Stimulated activated CD4-positive, alpha-beta T cell treated with anti-CD3 and anti-CD28 coated beads, TNF-alpha, amount 100 ng/mL, for 48 hours (primary cell): ENCODE measurements at places on chromosomes 7 and 10.

GRCh38 chr10:49760789-49761188, 1.3 kb downstream of the OGDHL start:
- no peak for DNase-seq

- peak; percentile 9 for DNase-seq
These were observed 201.4 kb downstream of the PTEN start for GRCh38 chr10:88064608-88065382.

DNA sequence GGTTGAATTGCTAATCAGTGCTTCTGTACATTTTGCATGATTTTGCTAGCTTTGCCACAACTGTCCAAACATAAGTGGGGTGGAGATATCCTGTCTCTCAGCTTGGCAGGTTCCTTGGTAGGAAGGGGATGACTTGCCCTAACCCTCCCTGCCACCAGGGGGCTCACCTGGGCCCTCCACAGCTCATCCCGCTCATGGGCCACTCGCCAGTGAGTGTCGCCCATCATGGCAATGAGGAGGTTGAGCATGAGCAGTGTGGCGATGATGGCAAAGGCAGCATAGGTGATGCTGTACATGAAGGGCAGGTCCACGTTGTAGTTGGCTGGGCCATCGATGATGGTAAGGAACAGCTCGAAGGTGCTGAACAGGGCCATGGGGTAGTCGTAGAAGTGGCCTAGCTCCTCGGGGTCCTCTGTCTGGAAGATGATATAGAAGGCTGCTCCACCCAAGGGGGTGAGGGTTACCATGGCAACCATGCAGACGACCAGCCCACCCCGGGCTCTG, 12.2 kb downstream of the TRPV6 start:
- no peak for DNase-seq

- no peak for DNase-seq
These were observed 72.7 kb downstream of the ELFN1 start for GRCh38 chr7:1742555-1743303.

DNA sequence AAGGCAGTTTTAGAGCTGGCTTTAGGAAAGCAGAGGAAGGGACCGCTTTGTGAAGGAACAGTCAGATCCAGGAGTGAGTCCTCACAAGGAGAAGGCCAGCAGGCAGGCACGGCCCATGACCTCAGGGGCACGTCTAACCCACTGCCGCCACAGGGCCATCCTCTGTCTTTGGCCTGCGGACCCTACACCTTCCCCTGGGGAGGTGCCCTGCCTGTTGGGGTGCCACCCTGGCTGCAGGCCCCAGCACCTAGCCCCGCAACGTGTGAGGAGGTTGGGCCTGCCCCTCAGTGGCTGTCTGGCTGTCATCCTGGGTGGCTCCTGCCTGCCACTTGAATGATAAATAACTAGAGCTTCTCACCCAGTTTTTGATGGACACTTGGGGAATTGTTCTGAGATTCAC, 31.0 kb upstream of the TRIM8 start:
- no peak for DNase-seq

DNA sequence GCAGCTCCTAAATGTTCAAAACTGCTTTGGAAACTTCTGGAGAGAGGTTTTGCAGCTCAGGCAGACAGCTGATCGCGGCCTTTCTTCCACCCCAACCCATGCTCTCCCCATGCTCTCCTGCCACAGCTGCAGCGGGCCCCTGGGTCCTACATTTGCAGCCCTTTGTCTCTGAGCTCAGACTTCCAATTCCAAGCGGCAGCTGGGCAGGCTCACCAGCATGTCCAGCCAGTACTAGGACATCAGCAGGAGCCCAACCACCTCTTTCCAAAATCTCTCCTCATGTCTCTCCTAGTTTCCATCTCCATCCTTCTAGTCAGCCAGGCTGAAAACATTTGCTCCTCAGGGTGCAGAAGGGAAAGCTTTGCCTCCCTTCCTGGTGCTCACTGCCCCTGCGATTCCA, 6.0 kb downstream of the LEP start:
- no peak for DNase-seq

GRCh38 chr10:55048830-55049498, 247.9 kb upstream of the PCDH15 start:
- no peak for DNase-seq

- no peak for DNase-seq
These were observed 225.5 kb upstream of the TCF7L2 start for GRCh38 chr10:112724404-112724991.

DNA sequence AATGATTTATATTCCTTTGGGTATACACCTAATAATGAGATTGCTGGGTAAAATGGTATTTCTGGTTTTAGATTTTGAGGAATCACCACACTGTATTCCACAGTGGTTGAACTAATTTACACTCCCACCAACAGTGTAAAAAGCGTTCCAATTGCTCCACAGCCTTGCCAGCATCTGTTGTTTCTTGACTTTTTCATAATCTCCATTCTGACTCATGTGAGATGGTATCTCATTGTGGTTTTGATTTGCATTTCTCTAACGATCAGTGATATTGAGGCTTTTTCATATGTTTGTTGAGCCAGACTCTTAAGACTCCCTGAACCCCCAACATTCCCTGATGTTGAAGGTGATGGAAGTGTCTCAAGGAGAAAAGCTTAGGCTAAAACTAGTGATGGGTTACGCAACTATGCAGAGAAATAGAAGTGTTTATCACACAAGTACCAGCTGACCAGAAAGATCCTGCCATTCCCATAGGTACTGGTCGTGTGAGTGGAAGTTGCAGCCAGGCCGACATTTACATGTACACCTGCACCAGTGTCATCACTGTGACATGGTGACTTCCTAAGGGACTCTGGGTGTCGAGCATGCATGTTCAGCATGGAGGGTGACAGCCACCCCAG, 711.2 kb upstream of the NRP1 start:
- DNase-seq, result no peak

GRCh38 chr7:2980401-2981102, 63.1 kb downstream of the CARD11 start:
- DNase-seq, result no peak

DNA sequence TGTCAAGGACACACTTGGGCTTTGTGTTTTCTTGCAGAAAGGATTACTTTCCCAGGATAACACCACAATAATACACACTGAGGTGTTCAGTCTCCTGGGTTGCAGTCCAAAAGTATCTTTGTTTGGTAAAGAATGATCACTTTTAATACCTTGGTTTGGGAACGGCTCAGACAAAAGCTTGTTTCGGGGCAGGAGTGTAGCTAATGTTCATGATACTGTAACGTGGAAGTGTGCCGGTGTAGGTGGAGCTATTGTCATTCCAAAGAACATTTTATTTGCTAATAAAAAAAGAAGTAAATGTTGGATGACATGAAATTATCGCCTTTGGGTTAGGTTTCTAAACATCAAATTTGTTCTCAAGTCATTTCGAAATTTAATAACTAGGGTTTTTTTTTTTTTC, 1.2 kb downstream of the EIF4H start:
- no peak for DNase-seq

- DNase-seq, result no peak
These were observed 18.0 kb downstream of the CHST15 start for GRCh38 chr10:124075231-124075955.

DNA sequence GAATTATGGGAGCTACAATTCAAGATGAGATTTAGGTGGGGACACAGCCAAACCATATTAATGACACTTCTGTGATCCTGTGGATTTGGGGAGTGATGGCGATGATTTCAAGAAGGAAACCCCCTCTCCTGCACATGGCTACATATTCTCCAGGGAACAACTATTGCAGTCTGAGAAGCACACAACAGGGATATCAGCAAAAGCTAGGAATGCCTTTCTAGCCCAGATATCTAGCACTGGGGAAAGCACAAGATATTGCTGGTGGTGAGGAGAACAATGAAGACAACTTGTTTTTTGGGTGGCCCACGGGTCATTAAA, 24.3 kb downstream of the EPDR1 start:
- DNase-seq, result no peak

DNA sequence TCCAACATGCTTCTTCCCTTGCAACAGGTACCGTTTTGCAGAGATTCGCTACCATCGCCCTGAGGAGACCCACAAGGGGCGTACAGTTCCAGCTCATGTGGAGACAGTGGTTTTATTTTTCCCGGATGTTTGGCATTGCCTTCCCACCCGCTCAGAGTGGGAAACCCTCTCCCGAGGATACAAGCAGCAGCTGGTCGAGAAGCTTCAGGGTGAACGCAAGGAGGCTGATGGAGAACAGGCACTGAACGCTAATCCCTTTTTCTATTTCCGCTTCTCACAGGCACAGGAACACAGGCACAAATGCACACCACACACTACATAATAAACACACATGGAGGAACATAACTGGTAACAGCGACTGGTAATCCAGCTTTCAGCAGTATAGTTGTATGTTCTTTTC, 35.2 kb downstream of the CCAR1 start:
- no peak for DNase-seq

DNA sequence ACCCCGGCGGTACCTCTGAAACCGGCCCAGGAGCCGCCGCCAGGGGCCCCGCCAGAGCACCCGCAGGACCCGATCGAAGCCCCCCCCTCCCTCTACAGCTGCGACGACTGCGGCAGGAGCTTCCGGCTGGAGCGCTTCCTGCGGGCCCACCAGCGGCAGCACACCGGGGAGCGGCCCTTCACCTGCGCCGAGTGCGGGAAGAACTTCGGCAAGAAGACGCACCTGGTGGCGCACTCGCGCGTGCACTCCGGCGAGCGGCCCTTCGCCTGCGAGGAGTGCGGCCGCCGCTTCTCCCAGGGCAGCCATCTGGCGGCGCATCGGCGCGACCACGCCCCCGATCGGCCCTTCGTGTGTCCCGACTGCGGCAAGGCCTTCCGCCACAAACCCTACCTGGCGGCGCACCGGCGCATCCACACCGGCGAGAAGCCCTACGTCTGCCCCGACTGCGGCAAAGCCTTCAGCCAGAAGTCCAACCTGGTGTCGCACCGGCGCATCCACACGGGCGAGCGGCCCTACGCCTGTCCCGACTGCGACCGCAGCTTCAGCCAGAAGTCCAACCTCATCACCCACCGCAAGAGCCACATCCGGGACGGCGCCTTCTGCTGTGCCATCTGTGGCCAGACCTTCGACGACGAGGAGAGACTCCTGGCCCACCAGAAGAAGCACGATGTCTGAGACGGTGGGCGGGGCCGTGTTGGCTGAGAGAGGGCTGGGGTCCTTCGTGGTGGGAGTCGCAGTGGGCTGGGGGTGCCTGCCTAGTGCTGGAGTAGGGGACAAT, 3.8 kb downstream of the REPIN1 start:
- DNase-seq, result no peak

DNA sequence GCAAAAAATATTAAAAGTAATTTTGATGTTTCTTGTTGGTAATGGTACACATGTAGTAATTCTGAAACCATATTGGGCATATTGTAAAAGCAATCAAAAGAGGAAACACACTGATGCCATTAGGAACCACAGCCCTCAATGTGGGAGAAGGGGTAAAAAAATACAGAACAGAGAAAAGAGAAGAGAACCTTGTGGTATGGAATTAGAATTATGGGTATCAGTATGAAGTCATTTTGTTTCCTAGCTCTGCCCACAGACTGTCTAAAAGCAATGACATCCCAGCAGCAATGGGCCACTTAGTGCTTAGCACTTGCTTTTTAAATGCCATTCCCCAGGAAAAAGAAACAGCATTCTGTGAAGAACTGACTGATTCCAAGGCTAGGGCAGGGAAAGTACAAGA, 61.5 kb downstream of the CPVL start:
- no peak for DNase-seq

GRCh38 chr10:72814099-72814790, 79.3 kb upstream of the OIT3 start:
- DNase-seq, result no peak

DNA sequence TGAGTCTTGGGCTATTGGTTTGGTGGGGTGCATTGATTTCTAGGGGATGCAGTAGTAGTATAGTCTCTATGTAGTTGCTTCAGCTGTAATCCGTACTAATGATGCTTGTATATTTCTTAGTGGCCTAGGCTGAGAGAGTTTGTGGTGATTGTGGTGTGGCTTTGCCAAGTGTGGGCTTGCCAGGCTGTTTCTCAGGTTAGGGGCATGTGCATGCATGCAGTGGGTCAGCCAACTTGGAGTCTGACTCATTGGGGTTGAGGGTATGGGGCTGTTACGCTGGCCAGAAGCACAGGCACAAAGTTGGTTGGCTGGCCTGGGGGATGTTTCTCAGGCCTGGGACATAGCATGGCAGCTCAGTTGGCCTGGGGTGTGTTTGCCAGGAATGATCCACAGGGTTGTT, 25.7 kb upstream of the PLA2G12B start:
- no peak for DNase-seq

GRCh38 chr10:122190176-122190943, 80.7 kb upstream of the BTBD16 start:
- no peak for DNase-seq

DNA sequence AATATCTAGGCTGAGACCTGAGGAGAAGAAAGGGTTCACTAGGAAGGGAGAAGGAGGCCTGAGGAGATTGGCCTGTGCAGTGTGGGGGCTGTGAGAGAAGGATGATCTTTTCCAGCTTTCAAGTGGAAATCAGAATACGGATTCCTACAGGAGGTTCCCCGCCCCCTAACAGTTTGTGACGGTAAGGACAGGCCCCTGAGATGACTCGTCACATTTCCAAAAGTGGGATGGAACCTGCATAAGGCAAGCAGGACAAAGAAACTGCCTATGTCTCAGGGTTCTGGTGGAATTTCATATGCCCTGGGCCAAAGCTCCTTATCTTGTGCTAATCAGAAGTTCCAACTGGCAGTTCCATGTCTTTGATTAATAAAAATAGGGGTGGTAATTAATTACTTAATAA, 275.6 kb downstream of the SNX10 start:
- no peak for DNase-seq

GRCh38 chr7:14419531-14419930, 430.1 kb upstream of the ETV1 start:
- DNase-seq, result no peak

DNA sequence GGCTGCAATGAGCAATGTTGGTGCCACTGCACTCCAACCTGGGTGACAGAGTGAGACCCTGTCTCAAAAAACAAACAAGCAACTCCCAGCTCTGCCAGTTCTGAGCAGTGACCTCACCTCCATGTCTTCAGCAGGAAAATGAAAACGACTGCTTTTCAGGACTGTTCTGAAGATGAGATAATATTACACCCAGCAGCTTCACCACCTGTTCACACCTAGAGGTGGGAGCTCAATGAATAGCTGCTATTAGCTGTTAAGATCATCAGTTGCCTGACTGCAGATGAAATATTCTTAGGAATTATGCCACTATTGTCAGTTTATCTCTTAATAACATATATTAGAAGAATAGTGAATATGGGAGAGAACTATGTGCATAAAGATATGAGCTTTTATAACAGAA, 48.4 kb upstream of the CYTH3 start:
- no peak for DNase-seq

- DNase-seq, result no peak
These were observed 73.2 kb downstream of the SPDYE5 start for GRCh38 chr7:75565132-75565837.

DNA sequence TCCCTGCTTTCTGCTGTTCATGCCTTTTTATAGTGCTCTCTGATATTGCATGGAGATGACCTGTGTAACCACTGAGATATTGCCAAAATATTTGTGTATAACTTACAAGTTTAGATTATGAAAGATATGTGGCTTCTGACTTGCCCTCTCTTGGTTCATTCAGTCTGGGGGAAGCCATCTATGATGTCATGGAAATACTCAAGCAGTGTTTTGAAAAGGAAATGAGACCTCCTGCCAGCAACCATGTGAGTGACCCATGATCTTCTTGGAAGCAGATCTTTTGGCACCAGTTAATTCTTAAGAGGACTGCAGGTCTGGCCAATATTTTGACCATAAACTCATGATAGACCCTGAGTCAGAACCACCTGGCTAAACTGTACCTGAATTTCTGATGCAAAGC, 183.0 kb downstream of the THSD7A start:
- DNase-seq, result no peak

GRCh38 chr10:126074291-126074690, 177.9 kb downstream of the FANK1 start:
- DNase-seq, result no peak

- DNase-seq, result no peak
These were observed 48.2 kb downstream of the SHOC2 start for GRCh38 chr10:110967645-110968044.
